ENCODE measurements at places on chromosomes 1 and 21. TPM values are rescaled to one million over a fixed set of nuclear protein-coding genes. Genes with fewer than 3 reads are reported as not detected.

GRCh38 chr1:180616439-180616838 is 15.4 kb upstream of the XPR1 start:
- no peak for DNase-seq

GJC2 gene
- total RNA-seq = 1.7 TPM

DNA sequence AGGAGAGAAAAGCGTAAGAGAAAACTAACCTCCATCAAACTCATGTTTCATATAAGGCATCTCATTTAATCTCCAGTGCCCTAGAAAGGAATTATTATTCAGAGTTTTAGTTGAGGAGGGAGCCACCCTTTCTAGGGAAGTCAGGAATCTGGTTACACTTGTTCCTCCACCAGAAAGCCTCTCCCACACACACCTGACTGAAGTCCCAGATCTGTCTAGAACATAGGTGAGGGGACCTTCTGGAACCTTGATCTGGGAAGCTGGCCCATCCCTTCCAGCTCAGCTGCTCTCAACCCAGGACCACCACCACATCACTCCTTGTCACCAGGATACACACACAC is 1.9 kb upstream of the DENND2D start:
- DNase-seq = peak; percentile 87

GRCh38 chr1:23718482-23718881 is 24.8 kb upstream of the ELOA start:
- DNase-seq = peak; percentile 57

GRCh38 chr1:115454837-115455511 is 116.9 kb upstream of the NGF start:
- no peak for DNase-seq

DNA sequence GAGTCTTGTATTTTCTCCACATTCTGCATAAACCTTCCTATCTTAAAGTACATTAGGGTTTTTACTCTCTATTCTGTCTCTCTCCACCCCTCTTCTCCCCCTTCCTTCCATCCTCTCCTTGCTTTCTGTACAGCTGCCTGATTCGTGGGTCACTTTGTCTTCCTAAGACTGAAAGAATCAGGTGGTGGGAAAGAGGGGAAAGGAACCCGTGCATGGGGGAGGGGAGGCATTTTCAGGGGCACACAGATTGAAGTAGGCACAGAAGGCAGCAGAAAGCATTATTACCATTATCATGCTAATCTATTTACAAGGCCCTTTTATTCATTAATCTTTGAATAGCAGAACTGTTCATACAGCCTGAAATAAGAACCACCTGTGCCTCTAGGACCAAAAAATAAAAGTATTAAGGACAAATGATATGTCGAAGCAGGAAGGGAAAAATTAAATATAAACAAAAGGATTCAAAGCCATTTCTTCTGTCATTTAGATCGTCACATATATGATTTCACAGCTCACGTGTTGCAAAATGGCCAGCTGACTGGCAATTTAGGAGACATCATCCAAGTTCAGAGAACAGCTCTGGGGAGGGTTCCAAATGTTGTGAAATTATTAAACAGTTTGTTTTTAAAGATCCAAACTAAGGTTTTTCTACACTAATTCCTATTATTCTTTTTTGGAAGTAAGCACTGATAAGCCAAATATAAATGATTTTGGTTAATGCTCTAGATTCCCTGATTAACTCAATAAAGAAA is 154.6 kb downstream of the PBX1 start:
- DNase-seq = no peak

DNA sequence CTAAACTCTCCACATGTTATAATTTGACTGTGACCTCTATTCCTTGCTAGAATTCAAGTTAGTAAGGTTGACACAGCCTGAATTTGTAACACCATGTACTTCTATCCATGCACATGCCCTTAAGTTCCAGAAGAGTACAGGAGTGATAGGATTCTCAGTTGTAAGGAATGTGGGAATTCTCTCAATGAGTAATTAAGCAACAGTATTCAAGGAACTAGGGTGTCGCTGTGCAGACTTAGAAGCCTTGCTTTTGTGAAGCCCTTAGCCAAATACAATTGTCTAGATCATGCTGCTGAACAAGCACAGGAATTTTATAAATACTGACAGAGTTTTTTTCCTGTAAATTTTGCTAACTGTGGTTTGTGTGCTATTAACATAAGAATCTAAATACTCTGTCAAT is 276.3 kb upstream of the PTBP2 start:
- no peak for DNase-seq

DNA sequence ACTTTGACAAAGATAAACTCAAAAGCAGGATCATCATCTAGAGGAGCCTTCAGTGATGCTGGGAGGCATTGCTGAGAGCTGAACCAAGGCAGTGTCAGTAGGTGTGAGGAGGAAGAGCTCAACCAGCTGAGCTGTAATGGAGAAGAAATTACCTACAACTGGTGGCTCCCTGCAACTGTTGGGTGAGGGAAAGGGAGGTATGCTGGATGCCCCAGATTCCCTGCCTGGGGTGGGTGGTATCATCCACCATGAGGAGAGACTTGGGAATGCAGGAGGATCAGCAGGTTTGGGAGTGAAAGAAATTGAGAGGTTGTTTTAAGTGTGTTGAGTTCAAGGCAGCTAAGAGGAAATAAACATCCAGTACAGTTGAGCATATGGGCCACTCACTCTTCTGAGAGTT is 199.8 kb downstream of the DNM3 start:
- DNase-seq = no peak

RASSF5 gene
- total RNA-seq = 5.8 TPM

ILF2 gene
- total RNA-seq = 17.1 TPM

DNA sequence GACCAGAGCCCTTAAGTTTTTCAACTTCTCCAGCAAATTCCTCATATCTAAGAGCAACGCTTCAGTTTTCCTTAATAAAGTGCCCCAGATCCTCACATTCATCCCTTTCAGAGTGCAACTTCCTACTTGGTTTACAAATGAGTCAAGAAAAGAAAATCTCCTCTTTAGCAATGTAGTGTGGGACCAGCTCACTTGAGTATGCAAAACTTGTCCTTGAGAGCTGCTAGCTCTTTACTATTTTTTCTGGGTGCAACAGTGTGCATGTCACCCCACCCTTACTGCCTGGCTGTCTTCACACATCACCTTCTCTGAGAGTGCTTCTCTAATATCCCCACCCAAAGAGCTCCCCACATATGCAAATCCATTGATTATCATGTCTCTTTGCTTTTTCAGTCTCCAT is 203.1 kb upstream of the CAMK1G start:
- DNase-seq = no peak

GRCh38 chr1:33905241-33905640 is 41.4 kb downstream of the HMGB4 start:
- DNase-seq = no peak

DNA sequence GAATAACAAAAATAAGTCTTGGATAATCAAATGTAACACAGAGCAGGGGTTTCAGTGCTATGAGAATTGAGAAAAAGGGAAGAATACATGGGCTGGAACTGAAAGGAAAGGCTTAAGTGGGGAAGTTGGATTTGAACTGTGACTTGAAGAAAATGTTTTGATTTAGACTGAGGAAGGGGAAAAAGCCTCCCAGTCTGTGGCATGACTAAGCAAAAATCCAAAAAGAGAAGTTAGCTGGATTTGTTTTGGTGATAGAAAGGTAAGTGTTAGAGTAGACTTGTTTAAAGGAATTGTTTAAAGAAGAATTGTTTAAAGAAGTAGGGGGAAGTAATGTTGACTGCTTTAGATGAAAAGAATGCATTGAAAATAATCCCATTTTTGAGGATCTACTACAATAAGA is 46.0 kb downstream of the KCNK2 start:
- DNase-seq = no peak

GRCh38 chr1:102500758-102501157 is 504.0 kb upstream of the OLFM3 start:
- peak; percentile 7 for DNase-seq

DNA sequence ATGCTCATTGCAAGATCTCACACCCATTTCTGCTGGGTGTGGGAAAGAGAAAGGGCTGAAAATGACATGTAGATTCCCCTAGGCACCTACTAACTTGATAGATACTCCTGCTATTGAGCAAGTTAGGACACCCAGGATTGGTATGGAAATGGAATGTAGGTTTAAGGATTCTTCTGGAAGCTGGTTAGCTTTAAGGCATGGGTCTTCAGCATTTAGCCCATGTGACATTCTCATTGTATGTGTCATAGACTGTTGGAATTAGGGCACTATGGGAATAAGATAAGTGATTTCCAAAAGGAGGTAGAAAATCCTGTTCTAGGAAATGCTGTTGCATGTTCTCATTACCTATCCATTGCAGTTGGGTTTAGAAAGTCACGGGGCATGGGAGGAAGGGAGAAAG is 76.2 kb downstream of the DISC1 start:
- DNase-seq = no peak

- no peak for DNase-seq
These were observed 631.9 kb downstream of the PLPP3 start for GRCh38 chr1:55947446-55947845.

- DNase-seq = peak; percentile 78
These were observed 1.1 kb downstream of the UBE2J2 start for GRCh38 chr1:1272341-1273208.

DNA sequence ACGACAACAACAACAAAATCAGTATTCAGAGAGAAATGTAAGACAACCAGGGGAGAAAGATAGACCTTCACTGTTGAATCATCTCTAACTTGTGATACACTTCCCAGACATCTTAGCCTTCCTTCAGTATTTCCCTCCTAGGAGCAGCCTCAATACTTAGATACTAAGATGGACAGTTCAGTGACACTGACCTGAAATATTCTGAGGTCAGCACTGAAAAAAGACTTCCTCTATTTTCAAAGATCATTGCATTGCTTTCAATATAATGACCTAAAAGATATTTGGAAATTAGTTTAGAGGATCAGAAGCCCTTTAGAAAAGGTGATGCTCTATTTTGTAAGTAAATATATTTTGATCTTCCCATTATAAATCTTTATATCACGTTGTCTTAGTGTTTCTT is 101.0 kb downstream of the MRPL39 start:
- DNase-seq = no peak

GRCh38 chr1:12387641-12388040 is 157.8 kb downstream of the VPS13D start:
- DNase-seq = no peak

RPS8 gene
- 2,657 TPM for total RNA-seq

- DNase-seq = peak; percentile 65
These were observed 1.7 kb downstream of the BTG2 start for GRCh38 chr1:203306965-203307541.

DNA sequence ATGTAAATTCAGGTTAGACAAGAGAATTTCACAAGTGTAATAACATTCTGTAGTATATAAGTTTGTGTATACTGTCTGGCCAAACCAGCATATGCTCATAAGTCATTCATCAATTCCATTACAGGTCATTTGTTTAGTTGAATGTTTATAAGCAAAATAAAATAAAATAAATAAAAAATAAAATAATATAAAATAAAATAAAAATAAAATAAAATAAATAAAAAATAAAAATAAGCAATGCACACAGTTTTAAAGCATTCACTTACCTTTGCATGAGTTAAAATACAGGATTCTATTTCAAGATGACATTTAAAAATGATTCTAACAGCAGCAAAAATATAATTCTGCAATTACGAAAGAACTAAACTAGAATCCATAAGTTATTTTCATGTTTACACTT is 9.9 kb downstream of the PODN start:
- DNase-seq = no peak

KRTAP13-2 gene
- not detected for total RNA-seq

DNA sequence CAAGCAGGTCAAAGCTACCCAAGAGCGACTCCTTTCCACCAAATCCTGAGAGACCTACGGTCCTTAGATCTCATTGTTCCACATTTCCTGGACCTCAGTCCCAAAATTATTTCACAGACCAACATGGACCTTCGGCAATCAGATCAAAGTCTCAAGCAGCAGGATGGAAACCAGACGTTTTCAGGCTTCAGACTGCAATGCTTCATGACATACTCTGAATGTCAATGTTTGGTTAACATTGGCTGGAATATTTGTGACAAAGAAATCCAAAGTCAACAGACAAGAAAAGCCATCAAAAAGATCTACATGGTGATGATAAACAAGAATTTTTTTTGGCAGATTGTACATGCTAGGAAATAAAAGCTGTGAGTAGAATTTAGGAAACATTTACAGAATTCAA is 1057.3 kb downstream of the ADGRL2 start:
- no peak for DNase-seq

AGRN gene
- total RNA-seq = 349 TPM

FCGR2B gene
- 3.6 TPM for total RNA-seq

PIGC gene
- total RNA-seq = 17.9 TPM

DNA sequence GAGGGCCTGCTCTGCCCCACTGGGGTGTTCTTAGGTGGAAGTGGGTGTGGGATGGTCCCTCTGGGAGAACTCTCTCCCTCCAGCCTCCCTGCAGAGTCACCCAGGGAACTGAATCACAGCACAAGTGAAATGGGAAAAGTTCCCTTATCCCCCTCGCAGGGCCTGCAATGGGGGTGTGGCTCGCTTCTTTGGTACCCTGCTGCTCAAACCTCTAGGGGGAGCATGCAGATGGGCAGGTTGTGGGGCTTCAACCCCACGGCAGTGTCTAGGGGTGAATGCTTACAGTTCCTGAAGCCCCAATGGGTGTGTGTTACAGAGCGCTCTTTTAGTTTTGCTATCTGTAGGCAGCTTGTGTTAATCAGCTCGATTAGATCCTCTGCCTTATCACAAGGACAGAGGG is 59.0 kb upstream of the TINAGL1 start:
- DNase-seq = no peak

- DNase-seq = no peak
These were observed 68.4 kb upstream of the GPR88 start for GRCh38 chr1:100469578-100469977.

GRCh38 chr1:232486454-232487207 is 143.3 kb downstream of the SIPA1L2 start:
- no peak for DNase-seq

DNA sequence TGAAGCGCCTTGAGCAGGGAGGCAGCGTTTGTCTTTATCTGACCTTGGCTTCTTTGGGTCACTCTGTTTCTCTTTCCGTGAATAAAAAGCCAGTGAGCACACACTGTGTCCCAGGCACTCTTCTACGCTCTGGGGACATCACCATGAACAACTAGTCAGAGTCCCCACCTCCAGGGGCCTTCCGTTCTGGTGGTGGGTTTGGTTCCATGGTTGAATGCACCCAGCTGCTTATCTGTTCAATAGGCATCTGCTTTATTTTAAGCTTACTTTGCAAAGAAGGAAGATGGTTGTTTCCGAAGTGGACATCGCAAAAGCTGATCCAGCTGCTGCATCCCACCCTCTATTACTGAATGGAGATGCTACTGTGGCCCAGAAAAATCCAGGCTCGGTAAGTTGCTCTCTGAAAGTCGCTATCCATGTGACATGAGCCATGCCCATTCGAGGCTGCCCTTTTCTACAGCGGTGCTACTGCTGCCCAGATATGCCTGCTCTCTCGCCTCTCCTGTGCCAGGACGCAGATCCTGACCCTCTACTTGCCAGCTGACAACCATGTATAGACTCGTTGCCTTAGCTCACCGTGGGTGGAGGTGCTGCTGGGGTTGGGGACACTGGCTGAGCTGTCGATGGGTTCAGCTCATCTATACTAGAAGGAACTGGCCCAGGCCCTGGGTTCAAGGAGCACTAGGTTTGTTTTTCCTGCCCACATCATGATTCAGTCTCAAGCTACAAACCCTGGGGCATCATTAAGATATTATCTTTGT is 5.9 kb downstream of the MX1 start:
- DNase-seq = no peak

MEGF6 gene
- total RNA-seq = 34.8 TPM

ZNF683 gene
- not detected for total RNA-seq

All from stomach (tissue), 19 donors.